Sciatic nerve (tissue), 2 donors: ENCODE measurements at places on chromosomes 7 and 10. TPM values are rescaled to one million over a fixed set of nuclear protein-coding genes. Genes with fewer than 3 reads are reported as not detected.

The PPP1R17 gene
- not detected for total RNA-seq

The KLLN gene
- total RNA-seq: 0.98 TPM

The CHAT gene
- not detected for total RNA-seq

The SNX10 gene
- total RNA-seq: 7.0 TPM

The GNAT3 gene
- total RNA-seq: not detected

The OPN1SW gene
- not detected for total RNA-seq

The TRPV5 gene
- 0.22 TPM for total RNA-seq

The HMX2 gene
- not detected for total RNA-seq

The ACTA2 gene
- 573 TPM for total RNA-seq

The CPA2 gene
- total RNA-seq: 1.2 TPM

The ZNF12 gene
- 25.5 TPM for total RNA-seq

The HDAC9 gene
- total RNA-seq: 27.6 TPM

The CFAP69 gene
- 36.1 TPM for total RNA-seq

The OGA gene
- 187 TPM for total RNA-seq
